NCI-H1092 (cell line): ENCODE measurements at places on chromosomes 6 and 20.

GRCh38 chr6:30319146-30319835, 7.4 kb upstream of the TRIM39 start:
- DNase-seq: no peak

DNA sequence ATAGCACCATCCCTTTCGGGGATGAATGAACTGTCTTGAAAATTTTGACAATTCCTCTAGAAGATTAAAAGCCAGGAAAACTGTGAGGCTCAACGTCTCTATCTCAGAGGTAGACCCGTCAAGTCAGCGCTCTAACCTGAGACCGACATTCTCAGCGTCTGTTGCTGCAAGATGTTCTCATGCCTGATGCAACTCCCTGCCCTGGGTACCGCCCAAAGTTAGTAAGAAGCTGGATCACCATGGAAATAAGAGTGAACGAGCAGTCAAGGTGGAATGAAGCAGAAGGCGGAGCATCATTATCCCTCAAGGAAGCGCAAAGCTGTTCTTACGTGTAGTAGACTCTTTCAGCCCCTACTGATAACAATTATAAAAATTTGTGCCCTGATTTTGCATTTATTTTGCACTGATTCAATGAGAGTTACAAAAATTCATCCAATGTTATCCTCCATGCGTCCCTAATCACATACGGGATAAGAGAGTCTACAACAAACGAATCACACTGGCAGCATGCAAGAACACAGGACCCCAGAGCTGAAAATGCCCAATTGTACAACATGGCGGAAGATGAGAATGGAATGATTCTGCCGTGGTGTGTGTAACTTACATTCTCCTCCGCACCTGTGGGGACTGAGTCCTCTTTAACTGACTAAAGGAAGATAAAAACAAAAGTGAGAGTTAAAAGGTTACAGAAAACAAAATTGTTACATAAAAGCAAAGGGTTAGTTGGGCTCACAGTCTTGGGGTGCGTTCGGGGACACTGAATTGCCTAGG, 95.4 kb downstream of the BCAS1 start:
- no peak for DNase-seq

GRCh38 chr6:27754408-27754782, 157.8 kb downstream of the OR2B2 start:
- DNase-seq: no peak

GRCh38 chr6:161772176-161772575, 498.3 kb upstream of the AGPAT4 start:
- no peak for DNase-seq

DNA sequence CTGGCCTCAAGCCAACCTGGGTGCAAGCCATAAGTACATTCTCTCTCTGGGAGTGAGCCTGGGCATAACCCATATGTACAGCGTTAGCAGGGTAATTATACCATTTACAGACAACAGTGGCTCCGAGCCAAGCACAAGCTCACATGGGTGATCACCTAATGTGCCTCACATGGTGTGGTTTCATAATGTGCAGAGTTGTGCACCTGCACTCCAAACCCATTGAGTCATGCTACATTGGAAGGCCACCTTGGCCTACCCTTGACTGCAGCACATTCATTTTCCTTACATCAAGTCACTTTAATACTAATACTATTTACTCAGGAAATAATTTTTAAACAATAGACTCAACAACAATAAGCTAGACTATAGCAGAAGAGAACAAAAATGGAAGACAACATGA, 194.5 kb upstream of the PLN start:
- no peak for DNase-seq

- DNase-seq: no peak
These were observed 3.6 kb upstream of the SLC2A12 start for GRCh38 chr6:134056046-134056445.

DNA sequence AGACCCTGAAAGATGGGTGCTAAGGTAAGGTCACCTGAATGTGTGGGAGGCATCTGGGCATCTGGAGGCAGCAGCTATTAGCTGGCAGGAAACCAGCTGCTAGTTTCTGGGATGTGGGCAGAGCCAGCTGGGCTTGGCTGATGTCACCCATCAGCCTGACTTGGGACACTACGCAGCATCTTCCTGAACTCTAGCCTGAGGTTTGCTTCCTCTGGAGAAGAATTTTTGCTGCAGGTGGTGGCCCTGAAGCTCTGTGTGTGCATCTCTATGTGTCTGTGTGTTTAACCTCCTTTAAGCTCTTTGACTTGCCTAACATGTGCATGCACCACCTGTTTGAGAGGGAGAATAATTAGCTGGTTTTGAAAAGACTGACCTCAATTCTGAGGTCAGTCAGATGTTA, 465.1 kb upstream of the CHD6 start:
- DNase-seq: no peak

DNA sequence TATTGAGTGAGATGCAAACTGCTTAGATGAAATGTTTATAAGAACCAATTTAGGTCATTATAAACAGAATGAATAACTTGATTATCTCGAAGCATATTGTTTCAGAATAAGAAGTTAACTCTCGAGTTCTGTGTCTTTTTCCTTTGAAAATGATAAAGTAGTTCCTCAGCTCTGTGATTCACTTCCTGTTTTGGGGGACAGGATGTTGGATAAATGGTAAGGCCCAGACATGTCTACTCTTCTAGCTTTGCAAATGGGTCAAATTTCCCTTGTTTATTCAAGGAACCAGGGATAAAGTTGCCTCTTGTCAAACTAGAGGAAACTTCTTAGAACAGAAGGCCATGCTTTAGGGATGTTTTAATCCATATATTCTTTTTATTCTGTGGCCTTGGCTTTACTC, 246.9 kb downstream of the SOX4 start:
- no peak for DNase-seq

- DNase-seq: peak; percentile 19
These were observed 523 bp downstream of the TMEM30A start for GRCh38 chr6:75283907-75284631.

DNA sequence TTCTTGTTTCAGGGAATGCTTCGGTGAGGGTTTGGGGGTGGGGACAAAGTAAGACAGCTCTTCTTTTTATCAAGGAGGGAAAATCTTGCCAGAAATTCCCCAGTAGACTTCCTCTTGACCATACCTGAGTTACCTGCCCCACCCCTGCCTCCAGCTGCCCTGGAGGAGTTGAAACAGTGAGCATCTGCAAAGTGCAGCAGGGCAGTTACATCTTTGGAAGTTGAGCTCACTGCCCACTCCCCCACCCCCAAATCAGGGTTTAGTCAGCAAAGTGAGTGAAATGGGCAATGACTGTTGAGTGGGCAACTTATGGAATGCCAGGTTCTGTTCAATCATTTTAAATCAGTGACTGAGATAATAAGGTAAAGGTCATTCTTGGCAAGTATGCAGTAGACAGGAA, 98.8 kb downstream of the BANF2 start:
- DNase-seq: no peak

GRCh38 chr6:43739642-43740091, 30.3 kb upstream of the VEGFA start:
- DNase-seq: no peak

DNA sequence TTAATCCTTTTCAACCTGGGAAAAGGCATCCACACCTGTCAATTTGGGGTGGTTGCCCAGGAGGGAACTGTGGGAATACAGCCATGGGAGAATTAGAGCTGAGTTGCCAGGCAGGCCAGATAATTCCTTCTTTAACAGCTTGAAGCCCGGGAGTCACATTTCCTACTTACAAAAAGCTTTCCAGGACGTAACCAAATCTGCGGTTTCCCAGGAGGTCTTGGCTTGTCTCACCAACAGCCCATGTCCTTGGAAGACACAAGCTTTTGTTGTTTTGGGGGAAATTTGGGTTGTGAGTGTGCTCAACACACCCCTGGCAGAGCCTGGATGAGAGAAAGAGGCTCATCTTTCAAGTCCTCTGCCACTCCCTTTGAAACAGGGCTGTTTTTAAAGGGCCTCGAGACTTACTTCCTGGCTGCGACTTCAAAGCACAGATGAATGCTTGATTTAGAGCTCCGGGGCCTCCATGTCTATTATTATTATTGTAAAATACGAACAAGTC, 465.9 kb upstream of the BTBD3 start:
- DNase-seq: no peak

- DNase-seq: no peak
These were observed 1.4 kb upstream of the ARMC12 start for GRCh38 chr6:35735452-35735851.

GRCh38 chr20:47019121-47019824, 124.6 kb downstream of the EYA2 start:
- no peak for DNase-seq

GRCh38 chr6:76684875-76685274, 612.4 kb upstream of the IMPG1 start:
- DNase-seq: no peak

GRCh38 chr6:108635505-108636226, 74.9 kb downstream of the FOXO3 start:
- no peak for DNase-seq

DNA sequence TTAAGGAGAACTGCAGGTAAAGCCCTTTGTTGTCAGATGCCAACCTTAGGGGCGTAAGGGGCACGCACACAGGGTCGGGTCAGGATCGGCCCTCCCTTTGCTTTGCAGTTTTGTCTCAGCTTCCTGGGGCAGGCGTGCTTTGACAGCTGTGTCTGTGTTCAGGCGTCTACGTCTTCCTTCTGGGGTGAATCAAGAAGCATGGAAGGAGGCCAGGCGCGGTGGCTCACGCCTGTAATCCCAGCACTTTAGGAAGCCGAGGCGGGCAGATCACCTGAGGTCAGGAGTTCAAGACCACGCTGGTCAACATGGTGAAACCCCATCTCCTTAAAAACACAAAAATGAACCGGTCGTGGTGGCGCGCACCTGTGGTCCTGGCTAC, 1.3 kb downstream of the ZGPAT start:
- no peak for DNase-seq

GRCh38 chr6:122797537-122797936, 8.5 kb downstream of the SMPDL3A start:
- no peak for DNase-seq

DNA sequence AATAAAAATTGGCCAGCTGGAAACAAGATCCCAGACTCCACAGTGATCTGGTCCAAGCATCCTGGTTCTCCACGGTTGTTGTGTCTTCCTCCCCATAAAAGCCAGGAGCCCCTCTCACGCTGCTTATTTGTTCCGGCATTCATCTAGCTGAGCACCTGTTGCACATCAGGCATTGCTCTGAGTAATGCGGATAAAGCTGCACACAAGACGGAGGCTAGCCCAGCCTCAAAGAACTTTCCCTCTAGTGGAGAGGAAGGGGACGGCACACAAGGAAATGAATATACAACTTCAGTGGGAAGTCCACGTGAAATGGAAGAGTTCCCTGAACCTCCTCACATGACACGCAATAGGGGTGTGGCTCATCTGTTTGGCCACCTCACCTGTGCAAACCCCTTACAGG, 30.3 kb upstream of the NXT1 start:
- no peak for DNase-seq

GRCh38 chr6:13250703-13251102, 77.6 kb downstream of the TBC1D7 start:
- DNase-seq: no peak

DNA sequence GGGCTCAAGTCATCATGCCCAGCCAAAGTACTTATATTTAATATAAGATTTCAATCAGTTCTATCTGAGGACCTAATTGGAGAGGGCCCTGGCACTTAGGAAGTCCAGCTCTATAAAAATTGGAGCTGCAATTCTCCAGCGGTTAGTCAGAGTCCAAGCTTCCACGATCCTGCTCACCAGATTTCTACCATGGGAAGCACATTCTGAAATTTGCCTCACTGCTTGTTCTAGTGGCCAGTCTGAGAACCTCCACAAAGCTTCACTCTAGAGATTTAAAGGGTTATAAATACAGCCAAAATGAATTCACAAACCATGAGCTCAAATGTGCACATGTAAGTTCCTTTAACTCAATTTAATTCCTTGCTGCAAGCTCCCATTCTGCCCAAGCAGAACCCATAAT, 33.5 kb downstream of the PNLDC1 start:
- DNase-seq: no peak

GRCh38 chr6:44101832-44102231, 25.4 kb downstream of the MRPL14 start:
- DNase-seq: no peak

DNA sequence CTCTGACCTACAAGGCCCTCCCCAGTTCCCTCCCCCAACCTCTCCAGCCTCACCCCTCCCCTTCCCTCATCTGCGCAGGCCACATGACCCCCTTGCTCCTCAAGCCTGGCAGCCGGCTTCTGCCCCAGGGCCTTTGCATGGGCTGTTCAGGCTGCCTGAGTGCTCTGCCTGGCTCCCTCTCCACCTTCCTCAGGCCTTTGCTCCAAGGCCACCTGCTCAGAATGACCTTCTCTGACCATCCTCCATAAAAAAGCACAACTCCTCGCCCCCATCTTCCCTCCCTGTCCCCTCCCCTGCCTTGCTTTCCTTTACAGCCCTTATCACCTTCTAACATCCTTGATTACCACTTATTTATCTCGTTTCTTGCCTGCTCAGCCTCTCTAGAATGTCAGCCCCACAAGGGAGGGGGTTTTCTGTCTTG, 38.7 kb downstream of the SPDEF start:
- DNase-seq: no peak

GRCh38 chr20:33062105-33062824, 8.6 kb downstream of the BPIFB3 start:
- no peak for DNase-seq

DNA sequence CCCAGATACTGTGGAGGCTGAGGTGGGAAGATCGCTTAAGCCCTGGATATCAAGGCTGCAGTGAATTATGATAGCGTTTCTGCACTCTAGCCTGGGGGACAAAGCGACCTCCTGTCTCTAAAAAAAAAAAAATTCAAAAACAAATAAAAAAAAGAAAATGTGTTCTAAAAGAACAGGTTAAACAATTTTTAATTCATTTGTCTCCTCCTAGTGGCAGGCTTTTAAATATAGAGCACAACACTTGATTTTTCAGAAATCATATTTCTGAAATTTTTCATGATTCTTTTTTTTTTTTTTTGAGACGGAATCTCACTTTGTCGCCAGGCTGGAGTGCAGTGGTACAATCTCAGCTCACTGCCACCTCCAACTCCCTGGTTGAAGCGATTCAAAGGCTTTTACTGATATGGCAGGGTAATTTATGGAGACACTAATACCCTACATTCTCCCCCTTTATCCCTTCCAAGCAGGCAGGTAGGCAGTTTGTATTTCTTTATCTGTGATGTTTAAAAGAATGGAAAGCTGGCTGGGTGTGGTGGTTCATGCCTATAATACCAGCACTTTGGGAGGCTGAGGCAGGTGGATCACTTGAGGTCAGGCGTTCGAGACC, 8.7 kb upstream of the GTF3C6 start:
- no peak for DNase-seq

DNA sequence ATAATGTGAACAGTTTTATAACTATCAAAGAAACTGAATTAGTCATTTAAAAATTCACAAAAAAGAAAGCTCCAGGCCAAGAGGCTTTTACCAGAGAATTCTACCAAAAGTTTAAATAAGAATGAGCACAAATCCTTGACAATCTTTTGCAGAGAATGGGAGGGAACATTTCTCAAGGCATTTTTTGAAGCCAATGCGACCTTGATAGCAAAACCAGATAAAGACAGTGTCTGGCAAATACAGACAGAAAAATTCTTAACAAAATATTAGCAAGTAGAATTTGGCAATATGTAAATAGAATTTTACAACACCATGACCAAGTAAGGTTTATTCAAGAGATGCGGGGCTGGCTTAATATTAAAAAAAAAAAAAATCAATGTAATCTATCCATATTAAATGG, 41.7 kb downstream of the RNF24 start:
- no peak for DNase-seq

GRCh38 chr6:137810554-137811120, 56.4 kb upstream of the TNFAIP3 start:
- DNase-seq: no peak

GRCh38 chr6:70843328-70843918, 113.4 kb downstream of the B3GAT2 start:
- DNase-seq: no peak
